ENCODE measurements at places on chromosomes 16 and 17.

DNA sequence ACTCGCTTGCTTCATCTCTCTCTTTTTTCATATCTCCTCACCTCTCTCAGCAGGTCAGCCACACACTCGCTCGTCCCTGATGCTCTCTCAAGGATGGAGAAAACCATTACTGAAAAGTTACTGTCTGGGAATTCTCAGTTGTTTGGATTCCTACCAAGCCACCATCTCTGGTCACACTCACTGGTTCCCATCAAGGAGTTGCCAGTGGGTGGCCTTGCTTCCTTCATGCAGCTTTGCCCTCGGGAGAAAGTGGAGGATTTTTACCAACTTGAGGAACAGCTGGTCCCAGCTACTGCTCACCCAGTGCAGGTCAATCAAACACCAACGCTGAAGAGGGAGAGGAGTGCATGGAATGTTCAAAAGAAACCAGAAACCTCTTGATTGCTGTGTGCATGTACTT, 25.3 kb downstream of the MEOX1 start:
- DNase-seq = no peak

DNA sequence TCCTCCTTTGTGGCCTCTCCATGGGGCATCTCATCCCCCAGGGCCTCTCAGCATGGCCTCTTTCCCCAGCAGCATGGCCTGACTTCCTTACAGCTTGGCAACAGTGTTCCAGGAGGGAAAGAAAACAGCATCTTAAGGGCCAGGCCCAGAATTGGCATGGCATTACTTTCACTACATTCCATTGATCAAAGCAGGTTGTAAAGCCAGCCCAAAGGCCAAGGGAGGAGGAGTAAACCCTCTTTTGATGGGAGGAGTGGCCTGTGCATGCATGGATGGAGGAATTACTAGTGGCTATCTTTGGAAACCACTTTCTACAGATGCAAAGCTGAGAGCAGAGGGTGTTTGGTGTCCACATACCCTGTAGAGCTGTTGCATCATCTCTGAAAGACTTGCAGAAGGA, 149.4 kb downstream of the AIPL1 start:
- no peak for DNase-seq

- no peak for DNase-seq
Observed at GRCh38 chr16:89422527-89422904, 67.8 kb downstream of the ANKRD11 start.

DNA sequence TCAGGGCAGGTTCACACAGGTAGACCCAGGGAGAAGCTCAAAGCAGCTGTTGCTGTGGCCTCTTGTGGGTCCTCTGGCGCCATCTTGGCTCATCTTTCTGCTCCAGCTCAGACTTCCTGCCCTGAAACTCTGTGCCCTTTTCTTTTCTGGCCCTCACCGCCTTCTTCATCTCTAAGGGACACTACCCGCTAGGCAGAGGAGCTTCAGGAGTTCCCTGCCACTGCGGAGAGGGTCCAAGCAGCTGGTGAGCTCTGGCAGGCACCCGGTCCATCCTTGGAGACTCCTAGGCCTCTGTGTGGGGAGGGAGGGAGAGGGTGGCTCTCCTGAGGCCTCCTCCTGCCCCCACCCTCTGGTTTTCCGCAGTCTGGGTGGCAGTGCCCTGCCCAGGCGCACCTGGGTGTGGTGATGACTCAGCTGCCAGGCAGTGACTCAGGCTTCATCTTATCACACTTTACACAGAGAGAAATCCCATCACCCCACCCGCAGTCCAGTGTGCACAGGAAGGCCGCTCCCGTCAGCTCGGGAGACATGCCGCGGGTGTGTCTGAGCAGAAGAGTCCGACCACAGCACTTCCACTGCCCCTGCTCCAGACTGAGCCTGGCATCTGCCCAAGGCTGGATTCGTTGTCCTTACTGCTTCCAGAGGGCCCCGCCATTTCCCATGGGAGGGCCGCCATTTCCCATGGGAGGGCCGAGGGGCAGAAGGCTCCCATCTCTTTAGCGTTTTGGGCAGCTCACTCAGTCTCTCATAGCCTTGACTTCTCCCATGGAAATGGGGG, 7.3 kb downstream of the NT5C start:
- no peak for DNase-seq

DNA sequence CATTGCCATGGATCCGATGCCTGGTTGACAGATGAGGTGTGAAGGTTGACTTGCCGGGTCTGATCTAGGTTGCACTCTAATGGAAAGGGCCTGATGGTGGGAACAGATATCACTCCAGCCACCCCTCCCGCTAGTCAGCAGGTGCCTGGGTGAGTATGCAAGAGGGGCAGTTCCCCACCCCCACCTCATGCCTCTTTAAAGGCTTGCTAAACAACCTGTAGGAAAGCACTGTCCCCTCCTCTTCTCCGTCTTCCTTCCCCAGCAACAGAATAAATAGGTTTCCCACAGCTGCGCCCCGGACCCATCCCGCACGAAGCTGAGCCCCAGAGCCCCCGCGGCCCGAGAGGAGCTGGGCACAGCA, 746 bp upstream of the TMEM132E start:
- DNase-seq = no peak
